ENCODE measurements at places on chromosomes 3 and 15.

DNA sequence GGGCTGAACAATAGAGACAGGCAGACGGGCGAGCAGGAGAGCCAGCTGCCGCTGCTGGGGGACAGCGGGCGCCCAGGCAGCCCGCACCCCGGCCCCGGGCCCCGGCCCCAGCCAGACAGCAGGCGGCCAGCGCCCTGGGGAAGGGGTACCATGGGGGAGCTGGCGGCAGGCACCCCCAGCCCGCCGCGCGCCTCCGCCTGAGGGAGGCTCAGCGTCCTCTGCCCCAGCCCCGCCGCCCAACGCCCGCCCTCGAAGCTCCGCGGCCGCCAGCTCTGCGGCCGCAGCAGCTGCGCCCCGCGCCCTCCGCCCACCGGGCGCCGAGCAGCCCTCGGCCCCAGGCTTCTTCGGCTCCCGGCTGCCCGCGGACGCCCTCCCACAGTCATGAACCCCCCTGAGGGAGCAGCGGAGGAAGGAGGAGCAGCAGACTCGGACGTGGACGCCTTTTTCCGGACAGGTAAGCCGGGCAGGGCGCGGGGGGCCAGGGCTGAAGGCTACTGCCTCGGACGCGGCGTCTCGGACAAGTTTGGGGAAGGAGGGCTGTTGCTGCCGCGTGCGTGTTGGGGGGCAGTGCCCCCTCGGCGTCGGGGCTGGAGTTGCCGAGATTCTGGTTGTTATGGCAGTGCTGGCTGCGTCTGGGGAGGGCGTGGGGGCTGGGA is 41.6 kb upstream of the ROPN1 start:
- no peak for DNase-seq

DNA sequence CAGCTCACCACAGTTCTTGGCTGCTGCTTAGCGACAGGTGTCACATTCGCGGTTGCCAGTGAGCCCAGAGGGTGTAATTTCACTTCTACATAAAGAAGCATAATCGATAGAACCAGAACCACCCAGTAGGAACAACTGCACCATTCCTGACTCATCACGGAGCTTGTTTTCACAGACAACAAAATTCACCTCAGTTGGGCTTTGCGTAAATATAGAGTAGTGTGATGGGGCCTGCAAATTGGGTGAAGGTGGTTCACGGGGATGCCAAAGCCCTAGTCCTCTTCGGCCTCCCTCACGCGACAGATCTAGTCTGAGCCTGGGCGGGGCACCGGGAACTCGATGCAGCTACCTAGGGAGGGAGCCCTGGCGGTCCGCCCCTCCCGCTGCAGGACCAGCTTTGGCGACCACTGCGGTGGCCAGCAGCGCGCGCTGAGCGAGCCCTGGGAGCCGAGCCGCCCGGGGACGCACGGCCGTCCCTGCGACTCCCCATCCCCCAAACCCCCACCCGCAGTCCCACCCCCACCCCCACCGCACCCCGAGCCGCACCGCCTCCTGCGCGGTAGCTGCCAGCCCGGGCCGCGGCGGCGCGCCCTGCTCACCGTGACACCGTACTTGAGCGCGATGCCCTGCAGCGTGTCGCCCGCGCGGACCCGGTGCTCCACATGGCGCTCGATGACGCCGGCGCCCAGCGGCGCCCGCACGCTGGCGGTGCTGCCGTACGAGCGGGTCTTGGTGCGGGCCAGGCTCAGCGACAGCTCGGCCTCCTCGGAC is 519 bp downstream of the LYSMD2 start:
- DNase-seq = peak; percentile 26

DNA sequence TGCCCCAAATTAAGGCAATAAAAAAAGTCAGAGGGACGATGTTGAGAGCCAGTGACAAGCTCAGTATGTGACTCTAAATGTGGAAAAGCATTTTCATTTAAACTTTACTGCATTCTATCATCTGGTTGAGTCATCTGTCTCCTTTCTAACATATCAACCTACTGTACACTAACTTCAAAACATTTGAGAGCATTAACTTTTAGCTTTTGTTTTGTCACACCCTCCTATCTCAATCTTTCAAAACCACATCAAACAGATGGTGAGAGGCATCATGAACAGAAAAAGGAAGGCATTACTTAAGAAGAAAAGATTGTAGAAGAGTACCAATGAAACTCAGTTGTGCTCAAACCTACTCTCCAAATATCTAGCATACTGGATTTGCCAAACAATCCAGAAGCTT is 4.8 kb downstream of the LRRC58 start:
- DNase-seq = peak; percentile 4

DNA sequence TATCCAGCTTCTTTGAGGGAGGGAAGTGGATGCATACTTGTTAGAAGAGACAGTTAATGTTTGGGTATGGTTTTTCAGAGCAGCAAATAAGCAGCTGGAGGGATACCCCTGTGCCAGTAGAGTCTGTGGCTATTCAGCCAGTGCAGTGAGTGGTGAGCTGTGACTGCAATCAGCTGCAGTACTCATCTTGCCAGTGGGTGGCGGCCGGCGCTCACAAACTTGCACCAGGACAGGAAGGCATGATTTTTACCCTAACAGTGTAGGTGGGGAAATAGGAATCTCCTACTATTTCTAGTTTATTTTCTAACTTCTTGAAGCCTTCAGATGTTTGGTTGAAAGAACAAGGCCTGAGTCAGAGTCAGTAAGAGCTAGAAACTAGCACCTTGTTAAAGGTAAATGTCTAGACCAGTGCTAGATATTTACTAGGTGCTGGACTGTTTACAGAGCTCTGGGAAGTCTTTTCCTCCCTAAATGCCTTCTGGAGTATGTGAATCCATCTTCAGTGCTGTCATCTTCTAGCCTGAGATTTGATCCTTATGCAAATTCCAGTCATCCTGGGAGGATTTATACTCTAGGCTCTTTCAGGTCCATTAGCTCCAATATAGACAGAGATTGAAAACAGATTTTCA is 23.6 kb downstream of the TIMP4 start:
- DNase-seq = peak; percentile 74

DNA sequence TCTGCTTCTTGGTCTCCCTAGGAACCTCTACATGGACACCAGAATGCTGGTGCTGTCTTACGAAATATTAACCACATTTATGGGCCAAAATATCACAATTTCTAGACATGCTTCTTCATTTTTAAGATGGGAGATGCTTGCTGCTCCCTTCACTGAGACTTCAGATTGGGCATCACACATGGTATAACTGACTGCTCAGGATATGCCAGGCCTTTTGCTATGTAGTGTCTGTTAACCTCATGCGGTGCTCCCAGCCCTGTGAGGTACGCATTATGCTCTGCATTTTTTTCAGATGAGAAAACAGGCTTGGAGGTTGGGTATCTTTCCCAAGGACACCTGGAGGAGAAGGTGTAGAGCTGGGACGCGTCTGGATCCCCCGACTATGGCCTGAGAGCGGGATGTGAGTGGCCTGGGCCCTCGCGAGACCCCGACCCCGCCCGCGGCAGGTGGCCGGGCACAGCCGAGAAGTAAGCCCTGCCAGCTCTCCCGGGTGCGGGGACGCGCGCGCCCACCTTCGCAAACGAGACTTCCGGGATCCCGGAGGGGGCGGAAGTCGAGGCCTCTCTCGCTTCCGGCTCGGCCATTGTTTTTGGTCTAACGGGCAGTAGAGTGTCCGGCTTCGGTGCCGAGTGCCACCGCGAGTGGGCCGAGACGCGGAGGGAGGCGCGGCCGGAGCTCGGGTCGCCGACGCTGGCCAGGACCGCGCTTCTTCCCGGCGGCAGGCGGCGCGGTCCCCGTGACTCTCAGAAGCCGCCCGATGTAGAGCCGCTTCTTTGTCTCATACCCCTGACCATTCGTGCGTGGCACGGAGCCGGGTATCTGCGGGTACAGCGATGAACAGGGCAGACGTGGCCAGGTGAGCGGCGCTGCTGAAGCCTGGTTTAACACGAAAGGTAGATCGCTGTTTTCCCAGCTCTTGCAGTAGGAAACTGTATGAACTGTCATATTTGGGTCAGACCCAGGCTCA is at the start of gene ZKSCAN7:
Gene ZKSCAN7, plus strand, starts transcription at position 568 of the 967 bp plus-strand sequence. CDS start 1,855 bp downstream, outside the sequence.
- peak; percentile 80 for DNase-seq

DNA sequence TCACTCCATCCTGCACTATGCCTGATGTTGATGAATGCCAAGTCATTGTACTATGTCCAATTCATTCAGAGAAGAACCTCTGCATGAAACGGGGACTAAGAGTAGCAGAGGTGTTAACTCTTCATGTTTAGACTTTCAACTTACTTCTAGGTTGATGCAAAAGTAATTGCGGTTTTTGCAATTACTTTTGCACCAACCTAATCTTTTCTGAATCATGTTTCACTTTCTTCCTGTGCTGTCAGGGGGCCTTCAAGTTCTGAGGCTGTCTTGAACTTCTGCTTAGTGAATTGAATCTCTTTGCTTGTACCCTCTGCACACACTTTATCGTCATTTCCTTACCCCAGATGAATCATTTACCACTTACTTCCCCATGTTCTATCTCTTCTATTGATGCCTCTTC is 636.2 kb downstream of the NAALADL2 start:
- DNase-seq = no peak

- no peak for DNase-seq
These were observed 63.0 kb downstream of the LINGO1 start for GRCh38 chr15:77569729-77570125.

DNA sequence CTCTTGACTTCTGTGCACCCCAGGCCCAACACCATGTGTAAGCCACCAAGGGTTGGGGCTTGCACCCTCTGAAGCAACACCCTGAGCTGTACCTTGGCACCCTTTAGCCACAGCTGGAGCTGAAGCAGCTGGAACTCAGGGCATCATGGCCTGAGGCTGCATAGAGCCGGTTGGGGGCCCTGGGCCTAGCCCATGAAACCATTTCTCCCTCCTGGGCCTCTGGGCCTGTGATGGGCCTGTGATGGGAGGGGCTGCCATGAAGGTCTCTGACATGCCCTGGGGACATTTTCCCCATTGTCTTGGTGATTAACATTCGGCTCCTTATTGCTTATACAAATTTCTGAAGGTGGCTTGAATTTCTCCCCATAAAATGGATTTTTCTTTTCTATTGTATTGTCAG is 22.4 kb upstream of the ADAMTSL3 start:
- DNase-seq = no peak

DNA sequence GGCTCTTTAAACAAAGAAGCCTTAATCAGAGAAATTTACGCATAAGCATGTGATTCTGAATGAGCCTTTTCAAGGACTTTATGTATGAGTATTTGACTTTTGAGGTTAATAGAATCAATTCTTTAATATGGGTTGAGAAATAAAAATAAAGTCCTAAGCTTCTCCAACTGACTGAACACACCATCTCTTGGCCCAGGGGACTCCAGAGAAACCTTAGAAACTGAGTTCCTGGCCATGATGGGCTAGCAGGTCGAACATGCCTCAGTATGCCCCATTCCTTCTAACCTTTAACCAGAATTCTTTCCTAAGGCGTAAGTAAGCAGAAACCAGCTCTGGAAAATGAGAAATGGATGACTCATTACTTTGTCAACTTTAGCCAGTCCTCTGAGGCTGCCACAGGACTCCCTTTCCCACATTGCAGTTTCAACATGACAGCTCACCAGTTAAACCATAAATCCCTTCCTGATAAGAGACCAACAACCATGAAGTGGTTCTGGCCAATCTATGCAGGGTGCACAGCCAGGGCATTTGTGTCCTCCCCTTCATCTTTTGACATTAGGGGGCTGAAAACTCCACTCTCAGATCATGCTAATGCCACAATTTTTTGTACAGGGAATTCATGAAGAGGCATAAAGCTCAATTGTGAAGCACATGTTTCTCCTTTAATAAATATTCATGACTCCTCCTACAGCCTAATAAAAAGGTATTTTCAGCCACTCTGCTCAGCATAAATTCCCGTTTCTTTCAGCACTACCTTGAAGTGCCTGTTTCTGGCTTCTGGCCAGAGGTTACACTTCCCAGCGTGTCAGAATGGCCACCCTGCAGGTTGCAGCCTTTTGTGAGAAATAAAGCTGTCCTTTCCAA is 33.3 kb downstream of the TM4SF18 start:
- peak; percentile 84 for DNase-seq

DNA sequence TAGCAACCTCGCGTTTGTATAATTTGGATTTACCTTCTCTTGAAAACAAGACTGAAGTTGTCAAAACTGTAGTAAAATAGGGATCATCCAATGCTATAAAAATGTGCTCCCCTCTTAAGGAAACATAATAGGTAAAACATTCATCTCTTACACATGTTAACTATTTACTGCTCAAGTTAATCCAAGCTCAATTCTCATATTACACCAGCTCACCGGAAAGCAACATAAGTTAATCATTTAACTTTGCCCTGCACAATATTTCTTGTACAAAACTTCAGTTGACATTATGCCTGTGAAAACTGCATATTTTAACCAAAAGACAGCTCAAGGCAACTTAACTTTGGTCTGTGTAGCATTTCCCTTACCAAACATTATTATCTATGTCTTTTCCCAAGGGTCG is 634.2 kb downstream of the NAALADL2 start:
- no peak for DNase-seq

DNA sequence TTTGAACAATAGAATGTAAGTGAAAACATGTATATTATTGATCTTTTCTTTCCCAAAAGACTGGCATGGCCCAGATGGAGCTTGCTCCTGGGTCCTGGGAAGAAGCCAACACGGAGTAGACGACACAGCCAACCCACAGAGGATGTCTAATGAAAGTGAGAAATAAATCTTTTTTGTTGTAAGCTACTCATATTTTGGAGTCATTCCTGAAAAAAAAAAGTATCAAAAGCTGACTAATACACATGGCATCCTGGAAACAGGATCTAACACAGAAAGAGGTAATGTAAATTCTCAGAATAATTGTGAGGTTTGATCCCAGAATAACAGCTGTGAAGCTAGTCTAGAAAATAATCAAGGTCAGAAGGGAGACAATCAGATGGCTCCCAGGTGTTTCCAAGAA is 12.6 kb upstream of the FRMD5 start:
- peak; percentile 68 for DNase-seq

- no peak for DNase-seq
These were observed 269.4 kb downstream of the UACA start for GRCh38 chr15:70493787-70494516.

DNA sequence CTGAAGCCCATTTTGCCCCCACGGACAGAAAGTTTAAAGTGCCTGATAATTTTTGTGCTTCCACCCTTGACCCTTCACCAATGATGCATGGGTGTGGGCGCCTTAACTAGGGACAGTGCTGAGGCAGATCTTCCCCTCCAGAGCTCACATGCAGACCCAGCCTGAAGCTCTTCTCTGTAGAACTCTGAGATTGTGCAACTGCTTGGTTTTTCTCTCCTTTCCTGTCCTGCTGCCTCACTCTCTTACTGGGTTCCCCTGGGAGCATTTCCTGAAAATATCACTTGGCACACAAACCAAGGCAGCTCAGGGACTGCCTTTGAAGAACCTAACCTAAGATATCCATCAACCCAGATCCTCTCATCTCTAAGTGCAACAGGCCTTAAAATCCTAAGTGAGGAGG is 220.3 kb upstream of the STT3B start:
- DNase-seq = no peak

GRCh38 chr15:75532413-75533250 is 46.5 kb downstream of the PTPN9 start:
- peak; percentile 29 for DNase-seq

GRCh38 chr3:27353221-27353620 is 16.0 kb downstream of the NEK10 start:
- no peak for DNase-seq

Data from AG08395 (cell line).